ENCODE measurements at places on chromosomes 1 and 21. TPM values are rescaled to one million over a fixed set of nuclear protein-coding genes. Genes with fewer than 3 reads are reported as not detected.

Gene EPHA10
- total RNA-seq, result 0.91 TPM

Gene HUNK
- 1.4 TPM for total RNA-seq

Gene COG2
- total RNA-seq, result 22.7 TPM

Gene LMNA
- 756 TPM for total RNA-seq

Gene MORC3
- 5.6 TPM for total RNA-seq

Gene SLAMF9
- total RNA-seq, result 0.24 TPM

Gene ADORA3
- total RNA-seq, result not detected

Gene OLFM3
- total RNA-seq, result not detected

Gene SELE
- not detected for total RNA-seq

Gene BSND
- total RNA-seq, result not detected

Gene NGF
- total RNA-seq, result 3.4 TPM

Gene FUCA1
- total RNA-seq, result 11.0 TPM

Gene RHBDL2
- total RNA-seq, result 2.6 TPM

Gene HEYL
- total RNA-seq, result 3.2 TPM

Gene SPRR3
- total RNA-seq, result not detected

Gene NAV1
- total RNA-seq, result 9.6 TPM

Gene TTC22
- not detected for total RNA-seq

Gene OR2L3
- not detected for total RNA-seq

Gene A3GALT2
- not detected for total RNA-seq

Gene ITLN1
- not detected for total RNA-seq

Gene SYT2
- 0.01 TPM for total RNA-seq

Gene KRTAP7-1
- not detected for total RNA-seq

Gene FYB2
- not detected for total RNA-seq

Gene C1orf185
- not detected for total RNA-seq

Gene DCST1
- not detected for total RNA-seq

Gene CCDC190
- not detected for total RNA-seq

Gene MEX3A
- 2.9 TPM for total RNA-seq

Gene KRTAP20-3
- total RNA-seq, result not detected

Gene AMY1C
- total RNA-seq, result not detected

Gene EXTL1
- total RNA-seq, result 0.04 TPM

Gene TEDDM1
- total RNA-seq, result not detected

Gene NBPF20
- total RNA-seq, result 3.0 TPM

Gene TRABD2B
- total RNA-seq, result 1.4 TPM

Gene CCDC181
- total RNA-seq, result 0.10 TPM

All from A549 treated with CORT108297 at 1 μM for 4 hours (cell line).